Omental fat pad (tissue), 4 donors: ENCODE measurements at places on chromosomes 7 and 10. TPM values are rescaled to one million over a fixed set of nuclear protein-coding genes. Genes with fewer than 3 reads are reported as not detected.

- DNase-seq = no peak
Measured at GRCh38 chr7:13912715-13913278, 76.7 kb downstream of the ETV1 start.

GRCh38 chr10:26374426-26374825, 63.7 kb upstream of the APBB1IP start:
- no peak for DNase-seq

DNA sequence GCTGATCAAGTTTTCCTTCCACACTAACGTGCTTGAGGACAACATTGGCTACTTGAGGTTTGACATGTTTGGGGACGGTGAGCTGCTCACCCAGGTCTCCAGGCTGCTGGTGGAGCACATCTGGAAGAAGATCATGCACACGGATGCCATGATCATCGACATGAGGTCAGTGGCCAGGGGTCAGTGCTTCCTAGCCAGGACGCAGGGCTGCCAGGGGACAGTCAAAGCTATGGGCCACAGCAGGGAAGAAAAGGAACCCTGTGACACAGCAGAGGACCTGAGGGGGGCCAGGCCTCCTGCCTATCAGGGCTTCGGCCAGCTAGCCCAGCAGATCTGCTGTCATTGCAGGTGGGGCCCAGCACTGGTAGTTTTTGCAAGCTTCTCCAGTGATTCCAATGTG, 5.2 kb downstream of the RBP3 start:
- DNase-seq = no peak

DNA sequence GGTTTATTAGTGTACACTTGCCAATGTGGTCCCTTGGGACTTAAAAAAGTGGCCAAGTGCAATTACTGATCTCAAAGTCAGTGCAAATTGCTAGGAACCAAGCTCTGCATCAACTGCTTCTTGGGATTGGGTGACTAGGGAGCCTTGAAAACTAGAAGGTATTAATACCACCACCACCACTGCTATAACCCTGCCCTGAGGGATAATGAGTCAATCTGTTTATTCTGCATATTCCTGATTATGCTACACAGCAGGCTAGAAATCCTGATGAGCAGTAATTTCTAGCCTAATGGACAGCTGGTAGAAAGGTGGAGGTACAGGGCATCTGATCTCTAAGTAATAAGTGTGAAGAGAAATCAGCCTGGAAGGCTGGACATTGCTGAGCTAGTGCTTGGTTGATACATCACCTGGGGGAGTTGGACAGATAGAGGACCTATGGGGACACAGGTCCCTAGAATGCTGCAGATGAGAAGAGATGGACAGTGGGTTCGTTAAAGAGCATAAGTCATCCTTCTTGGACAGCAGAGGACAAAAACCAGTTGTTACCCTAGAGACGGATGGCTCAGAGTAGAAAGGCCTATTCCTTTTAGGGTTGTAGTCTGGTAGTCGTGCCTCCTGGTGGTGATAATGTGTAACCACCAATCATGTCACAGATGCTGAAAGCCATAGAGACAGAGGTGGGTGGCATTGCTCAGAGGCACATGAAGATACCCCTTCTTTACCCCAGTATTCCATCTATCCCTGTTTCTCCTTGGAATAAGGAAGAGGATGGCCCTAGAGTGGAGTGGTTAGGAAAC, 554.8 kb downstream of the SORCS1 start:
- DNase-seq = no peak

The ANKMY2 gene
- total RNA-seq = 10.6 TPM

The ATOH7 gene
- total RNA-seq = not detected

The RBP3 gene
- not detected for total RNA-seq
